Activated naive CD4-positive, alpha-beta T cell treated with anti-CD3 and anti-CD28 coated beads, Interleukin-2, amount 50 U/mL, for 16 hours (primary cell): ENCODE measurements at places on chromosomes 1 and 21.

GRCh38 chr1:31926252-31926651 is 11.9 kb downstream of the PTP4A2 start:
- no peak for DNase-seq

- DNase-seq = no peak
These were observed 553 bp downstream of the LEFTY1 start for GRCh38 chr1:225888289-225888897.

GRCh38 chr1:219701476-219701875 is 88.6 kb upstream of the ZC3H11B start:
- no peak for DNase-seq

DNA sequence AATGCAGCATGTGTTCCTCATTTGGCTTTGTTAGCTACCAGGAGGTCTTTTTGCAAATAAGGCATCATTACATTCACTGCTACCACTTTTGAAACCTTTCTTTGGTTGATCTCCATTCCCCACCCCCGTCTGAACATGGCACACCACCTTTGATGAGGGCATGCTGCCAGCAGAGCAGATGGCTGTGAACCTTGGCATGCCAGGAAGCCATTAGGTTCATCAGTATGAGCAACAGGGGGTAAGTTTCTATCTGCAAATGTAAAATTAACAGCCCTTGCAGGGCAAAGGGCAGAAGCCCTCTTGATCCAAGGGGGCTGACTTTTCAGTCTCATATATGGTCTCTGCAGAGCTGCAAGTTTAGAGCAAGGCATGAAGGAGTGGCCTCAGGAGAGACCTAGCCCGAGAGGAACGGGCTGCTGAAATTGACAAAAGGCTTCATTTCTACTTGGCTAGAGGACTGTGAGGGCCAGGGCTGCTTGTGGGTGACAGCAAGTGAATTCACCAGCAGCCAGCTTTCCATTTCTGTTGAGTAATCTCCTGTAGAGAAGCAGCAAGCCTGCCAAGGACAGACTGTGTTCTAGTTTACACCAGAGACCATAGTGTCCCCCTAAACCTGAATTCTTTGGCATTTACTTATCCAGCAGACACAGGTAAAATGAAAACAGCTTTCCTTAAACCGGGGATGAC is 127.9 kb downstream of the ZNF326 start:
- no peak for DNase-seq

DNA sequence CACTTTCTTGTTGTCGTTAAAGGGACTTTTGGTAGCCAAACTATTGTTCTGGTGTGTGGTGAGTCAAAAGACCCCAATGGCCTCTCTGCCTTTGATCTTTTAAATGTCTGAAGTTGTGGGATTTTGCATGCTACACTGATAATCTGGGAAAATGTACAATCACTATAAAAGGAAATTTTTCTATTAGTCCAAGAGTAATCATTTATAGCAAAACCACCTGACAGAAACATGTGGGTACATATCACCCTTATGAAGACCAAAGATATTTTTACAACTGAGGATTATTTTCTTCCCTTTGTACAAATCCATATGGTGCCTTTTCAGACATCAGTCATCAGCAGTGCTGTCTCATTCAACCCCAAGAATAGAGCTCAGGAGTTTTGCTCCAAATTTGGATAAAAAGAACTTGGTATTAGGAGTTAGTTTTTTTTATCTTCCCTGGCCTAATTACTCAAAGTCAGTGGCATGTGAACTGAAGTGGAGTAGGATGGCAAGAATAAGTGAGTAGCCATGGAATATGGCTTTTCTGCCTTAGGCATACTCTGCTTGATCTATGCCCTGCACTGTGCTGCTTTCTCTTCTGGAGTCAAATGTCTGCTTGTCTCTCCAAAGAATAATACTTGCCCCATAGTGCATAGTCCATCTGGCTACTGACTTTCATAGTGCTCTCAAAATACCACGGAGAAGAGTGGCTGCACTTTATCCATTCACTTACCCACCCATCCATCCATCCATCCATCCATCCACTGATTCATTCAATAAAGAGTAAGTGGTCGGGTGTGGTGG is 13.5 kb downstream of the GREM2 start:
- DNase-seq = no peak

GRCh38 chr1:29851691-29852090 is 615.4 kb downstream of the PTPRU start:
- DNase-seq = no peak

- DNase-seq = no peak
These were observed 23.9 kb upstream of the SPRR2G start for GRCh38 chr1:153174624-153175023.

DNA sequence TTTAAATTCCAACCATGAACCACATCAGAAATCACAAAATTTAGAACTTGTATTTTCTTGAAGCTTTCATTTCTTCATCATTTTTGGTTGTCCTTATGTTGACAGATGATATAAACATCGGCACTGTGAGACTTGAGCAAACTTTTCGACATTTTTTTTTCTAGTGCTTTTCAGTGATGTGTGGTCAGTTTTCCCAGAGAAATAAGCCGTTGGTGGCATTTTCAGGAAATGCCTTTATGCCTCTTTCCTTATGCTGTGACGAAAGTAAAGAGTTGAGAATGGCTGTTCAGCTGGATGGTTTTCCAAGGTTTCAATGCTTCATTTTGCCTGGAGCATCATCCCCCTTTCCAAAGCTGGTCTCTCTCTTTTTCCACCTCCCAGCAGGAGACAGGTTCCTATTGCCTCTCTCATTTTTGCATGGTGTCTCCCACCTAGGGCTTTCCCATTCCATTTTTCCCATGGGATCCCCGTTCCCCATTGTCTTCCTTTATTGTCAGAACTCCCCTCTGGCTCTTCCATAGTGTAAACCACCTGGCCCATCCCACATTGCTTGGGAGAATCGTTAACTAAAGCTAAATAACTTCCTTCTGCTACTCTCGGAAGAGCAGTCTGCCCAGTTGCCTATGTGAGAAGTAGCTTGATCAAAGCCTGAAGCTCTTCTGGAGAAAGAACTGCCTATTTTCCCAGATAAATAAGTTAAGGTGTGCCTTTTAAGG is 61.4 kb upstream of the DYNLT5 start:
- no peak for DNase-seq

DNA sequence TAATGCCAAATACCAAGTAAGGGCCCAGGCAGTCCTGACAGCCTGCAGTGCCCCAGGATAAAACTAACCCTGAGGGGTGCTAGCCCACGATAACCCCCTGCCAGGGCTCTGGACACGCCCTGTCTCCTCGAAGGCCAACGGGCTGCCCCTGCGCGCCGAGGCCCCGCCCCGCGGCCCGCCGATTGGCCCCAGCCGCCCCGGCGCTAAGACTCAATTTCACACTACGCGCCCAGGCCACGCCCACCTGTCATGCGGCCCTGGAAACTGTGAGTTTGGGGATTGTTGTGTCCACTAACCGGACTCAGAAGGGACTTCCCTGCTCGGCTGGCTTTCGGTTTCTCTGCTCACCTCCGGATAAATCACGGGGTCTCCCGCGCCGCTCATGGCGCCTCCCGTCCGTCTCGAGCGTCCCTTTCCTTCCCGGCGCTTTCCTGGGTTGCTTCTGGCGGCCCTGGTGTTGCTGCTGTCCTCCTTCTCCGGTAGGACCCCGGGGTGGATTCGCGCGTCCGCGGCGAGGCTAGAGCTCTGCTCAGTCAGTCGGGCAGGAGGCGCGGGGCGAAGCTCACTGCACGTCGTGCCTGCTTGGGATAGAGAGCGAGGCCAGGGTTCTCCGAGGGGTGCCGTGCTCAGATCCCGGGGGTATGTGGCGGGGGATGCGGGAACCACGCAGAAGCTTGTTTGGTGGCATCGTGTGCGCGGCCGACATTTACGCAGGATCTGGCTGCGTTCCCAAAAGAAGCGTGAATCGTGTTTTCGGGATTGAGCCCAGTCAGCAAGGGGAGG is at the start of gene CR1L:
TSS of gene CR1L (plus strand) at position 282 of the 783 bp plus-strand sequence. CDS start at position 383, 101 bp downstream.
- DNase-seq = peak; percentile 81

DNA sequence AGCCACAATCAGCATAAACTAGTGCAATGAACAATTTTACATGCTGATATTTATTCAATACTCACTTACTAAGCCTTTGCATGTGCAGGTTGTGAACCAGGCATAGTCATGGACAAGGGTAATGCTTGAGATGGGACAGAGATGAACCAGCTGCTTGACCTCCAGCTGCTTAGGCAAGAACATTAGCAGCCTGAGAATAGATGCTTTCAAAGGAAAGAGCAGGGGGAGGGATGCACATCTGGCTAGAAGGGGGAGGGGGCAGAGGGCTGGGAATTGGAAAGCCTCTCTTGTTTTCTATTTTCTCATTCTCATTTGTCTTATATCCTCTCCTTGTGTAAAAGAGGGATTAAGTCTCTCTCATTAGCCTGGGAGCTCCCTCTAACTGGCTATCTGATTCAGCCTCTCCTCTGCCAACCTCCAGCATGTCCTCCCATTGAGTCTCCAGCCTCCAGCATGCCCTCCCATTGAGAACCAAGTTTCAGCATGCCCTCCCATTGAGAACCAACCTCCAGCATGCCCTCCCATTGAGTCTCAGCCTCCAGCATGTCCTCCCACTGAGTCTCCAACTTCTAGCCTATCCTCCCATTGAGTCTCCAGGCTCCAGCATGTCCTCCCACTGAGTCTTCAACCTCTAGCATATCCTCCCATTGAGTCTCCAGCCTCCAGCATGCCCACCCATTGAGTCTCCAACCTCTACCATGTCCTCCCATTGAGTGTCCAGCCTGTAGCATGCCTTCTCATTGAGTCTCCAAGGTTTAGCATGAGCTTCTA is 38.4 kb upstream of the TRABD2B start:
- no peak for DNase-seq

DNA sequence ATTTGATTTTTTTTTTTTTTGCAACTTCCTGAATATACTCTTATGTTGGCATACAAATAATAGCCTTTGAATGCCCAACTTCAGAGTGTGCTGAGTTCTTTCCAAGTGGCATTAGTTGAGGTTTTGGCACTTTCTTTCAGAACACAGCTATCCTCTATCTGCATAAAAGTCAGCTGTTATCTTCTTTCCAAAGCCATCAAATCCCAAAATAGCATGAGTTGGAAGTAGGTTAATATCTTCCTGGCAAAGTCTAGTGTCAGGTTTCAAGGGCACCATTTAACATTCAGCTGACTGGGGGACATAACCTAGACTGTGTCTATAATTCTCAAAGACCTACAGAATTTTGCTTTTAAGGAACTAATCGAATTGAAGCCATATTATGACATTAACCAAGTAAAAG is 223.9 kb downstream of the PLPP3 start:
- DNase-seq = no peak

- DNase-seq = no peak
These were observed 37.8 kb upstream of the RRP15 start for GRCh38 chr1:218247339-218247738.
